Foreskin keratinocyte (primary cell): ENCODE measurements at places on chromosomes 1 and 21. TPM values are rescaled to one million over a fixed set of nuclear protein-coding genes. Genes with fewer than 3 reads are reported as not detected.

Gene LINGO4
- total RNA-seq: not detected in 2 replicates

Gene SPRR1B
- total RNA-seq: 36.3 and 89.7 TPM in 2 replicates

Gene PRELP
- total RNA-seq: 0.03 and 0.07 TPM in 2 replicates

Gene FALEC
- total RNA-seq: not detected in 2 replicates

Gene GDAP2
- total RNA-seq: 16.8 and 18.9 TPM in 2 replicates

DNA sequence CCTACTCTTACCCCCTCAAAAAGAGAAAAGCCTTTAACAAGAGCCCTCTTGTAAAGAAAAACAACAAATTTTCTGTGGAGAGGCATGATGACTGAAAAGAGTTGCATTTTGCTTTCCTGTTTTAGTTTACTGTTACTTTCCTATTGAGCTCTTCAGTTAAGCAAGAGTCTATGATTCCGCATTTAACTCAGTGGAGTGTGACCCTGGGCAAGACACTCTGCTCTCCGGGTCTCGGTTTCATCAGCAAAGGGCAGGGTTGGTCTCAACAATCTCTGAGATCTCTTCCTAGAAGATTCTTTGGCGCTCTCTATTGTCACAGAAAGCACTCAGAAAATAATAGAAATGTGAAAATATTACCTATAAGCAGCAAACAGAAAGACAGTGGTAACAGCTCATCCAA is 175.7 kb downstream of the TGFBR3 start:
- DNase-seq: no peak

DNA sequence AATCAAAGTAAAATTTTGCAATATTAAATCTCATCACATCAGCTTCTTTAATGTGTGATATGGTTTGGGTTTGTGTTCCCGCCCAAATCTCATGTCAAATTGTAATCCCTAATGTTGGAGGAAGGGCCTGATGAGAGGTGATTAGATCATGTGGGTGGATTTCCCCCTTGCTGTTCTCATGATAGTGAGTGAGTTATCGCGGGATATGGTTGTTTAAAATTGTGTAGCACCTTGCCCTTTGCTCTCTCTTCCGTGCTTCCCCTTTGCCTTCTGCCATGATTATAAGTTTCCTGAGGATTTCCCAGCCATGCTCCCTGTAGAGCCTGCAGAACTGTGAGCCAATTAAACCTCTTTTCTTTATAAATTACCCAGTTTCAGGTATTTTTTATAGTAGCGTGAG is 131.9 kb downstream of the ZNF326 start:
- DNase-seq: no peak

GRCh38 chr1:223199094-223199647 is 56.1 kb upstream of the TLR5 start:
- DNase-seq: peak; percentile 30

DNA sequence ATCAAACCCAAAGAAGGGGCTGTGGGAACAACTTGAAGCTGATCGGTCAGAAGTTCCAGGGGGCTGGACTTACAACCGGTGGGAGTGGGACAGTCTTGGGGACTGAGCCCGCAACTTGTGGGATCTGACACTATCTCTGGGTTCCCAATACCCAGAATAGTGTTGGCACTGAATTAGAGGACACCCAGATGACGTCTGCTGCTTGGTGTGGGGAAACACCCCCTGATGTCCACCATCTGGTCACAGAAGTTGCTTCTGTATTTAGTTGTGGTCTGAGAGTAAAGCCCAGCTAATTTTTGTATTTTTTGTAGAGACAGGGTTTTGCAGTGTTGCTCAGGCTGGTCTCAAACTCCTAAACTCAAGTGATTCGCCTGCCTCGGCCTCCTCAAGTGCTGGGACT is 28.8 kb downstream of the SERBP1 start:
- DNase-seq: no peak

DNA sequence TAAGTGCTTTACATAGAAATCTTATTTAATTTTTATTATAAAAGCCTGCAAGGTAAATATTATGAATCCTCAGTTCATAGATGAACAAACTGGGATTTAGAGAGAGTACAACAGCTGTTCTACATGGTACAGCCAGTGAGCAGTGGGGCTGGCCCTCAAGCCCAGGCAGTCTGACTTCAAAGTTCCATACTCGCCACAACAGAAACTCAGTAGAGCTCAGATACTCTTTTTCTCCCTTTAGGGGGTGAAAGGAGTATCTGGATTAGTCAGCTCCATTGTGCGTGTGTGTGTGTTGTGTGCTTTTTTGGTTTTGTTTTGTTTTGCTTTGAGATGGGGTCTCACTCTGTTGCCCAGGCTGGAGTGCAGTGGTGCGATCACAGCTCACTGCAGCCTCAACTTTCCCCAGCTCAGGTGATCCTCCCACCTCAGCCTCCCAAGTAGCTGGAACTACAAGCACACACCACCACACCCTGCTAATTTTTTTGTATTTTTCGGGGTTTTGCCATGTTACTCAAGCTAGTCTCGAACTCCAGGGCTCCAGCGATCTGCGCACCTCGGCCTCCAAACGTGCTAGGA is 378.5 kb downstream of the SMYD3 start:
- DNase-seq: no peak

DNA sequence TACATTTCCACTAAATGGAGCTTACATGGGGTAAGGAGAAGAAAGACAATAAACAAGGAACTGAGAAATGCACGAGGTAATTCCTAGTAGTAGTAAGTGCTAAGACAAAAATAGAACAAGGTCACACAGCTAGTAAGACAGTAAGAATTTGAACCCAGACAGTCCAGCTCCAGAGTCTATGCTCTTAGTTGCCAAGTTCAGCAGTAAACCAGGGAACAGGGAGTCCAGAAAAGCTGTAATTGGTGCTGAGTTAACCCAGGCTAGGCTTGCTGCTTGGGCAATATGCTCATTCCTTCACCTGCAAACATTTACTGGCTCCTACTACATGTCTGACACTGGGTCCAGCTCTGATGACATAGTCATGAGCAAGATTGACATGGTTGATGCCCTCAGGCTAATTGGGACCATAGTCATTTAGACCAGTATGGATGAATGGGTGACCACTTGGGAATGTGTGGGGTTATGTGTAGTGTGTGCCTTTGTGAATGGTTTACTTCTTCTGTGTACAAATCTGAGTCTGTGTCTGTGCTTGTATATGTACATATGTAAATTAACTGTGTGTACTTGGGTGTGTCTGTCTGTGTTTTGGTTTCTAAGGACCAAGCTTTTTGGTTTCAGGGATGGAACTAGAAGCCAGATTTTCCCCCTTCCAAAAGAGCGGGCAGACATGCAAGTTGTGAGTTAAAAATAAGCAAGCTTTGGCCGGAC is 2.0 kb downstream of the GPX7 start:
- DNase-seq: peak; percentile 62

- DNase-seq: no peak
Observed at GRCh38 chr1:115265099-115265498, 73.0 kb downstream of the NGF start.

DNA sequence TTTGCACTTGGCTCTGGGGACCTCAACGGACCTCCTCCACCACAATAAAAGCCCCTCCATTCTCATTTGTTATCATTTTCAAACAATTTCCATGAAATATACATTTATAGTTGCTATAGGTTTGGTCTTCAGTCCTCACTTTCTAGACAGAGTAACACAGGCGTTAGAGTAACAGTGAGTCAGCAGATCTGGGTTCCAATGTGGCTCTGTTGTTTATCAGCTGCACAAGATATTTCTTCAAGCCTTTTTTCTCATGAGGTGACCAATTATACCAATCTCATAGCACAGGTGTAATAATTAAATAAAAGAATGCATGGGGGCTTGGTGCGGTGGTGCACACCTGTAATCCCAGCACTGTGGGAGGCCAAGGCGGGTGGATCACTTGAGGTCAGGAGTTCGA is 32.8 kb upstream of the PSMB2 start:
- DNase-seq: no peak
